Epithelial cell of alveolus of lung (primary cell): ENCODE measurements at places on chromosomes 2 and 18. TPM values are rescaled to one million over a fixed set of nuclear protein-coding genes. Genes with fewer than 3 reads are reported as not detected.

The ZNF236 gene
- 4.8 and 19.4 TPM in 2 replicates for total RNA-seq

The ARHGAP15 gene
- total RNA-seq: 1.4 and 3.0 TPM in 2 replicates

The GRB14 gene
- 1.3 TPM in 1 of 2 replicates, not detected in the other for total RNA-seq

The C2orf78 gene
- not detected in 2 replicates for total RNA-seq

The SAG gene
- not detected in 2 replicates for total RNA-seq

The RAMP1 gene
- total RNA-seq: 21.7 and 43.8 TPM in 2 replicates

The ADGRF3 gene
- not detected in 2 replicates for total RNA-seq

The PID1 gene
- total RNA-seq: 15.1 and 34.7 TPM in 2 replicates
